Activated naive CD4-positive, alpha-beta T cell treated with anti-CD3 and anti-CD28 coated beads, Interleukin-2, amount 50 U/mL, for 72 hours (primary cell): ENCODE measurements at places on chromosomes 13 and 19. TPM values are rescaled to one million over a fixed set of nuclear protein-coding genes. Genes with fewer than 3 reads are reported as not detected.

DNA sequence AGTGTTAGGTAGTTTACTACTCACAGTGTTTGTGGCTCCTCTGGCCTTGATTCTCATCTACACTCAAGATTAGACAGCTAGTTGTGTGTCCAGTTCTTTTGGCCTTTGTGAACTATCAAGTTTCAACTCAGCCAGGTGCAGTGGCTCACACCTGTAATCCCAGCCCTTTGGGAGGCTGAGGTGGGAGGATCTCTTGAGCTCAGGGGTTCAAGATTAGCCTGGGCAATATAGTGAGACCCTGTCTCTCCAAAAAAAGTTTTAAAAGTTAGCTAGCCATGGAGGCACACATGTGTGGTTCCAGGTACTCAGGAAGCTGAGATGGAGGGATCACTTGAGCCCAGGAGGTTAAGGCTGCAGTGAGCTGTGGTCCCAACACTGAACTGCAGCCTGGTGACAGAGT, 16.1 kb downstream of the ZNF226 start:
- no peak for DNase-seq

DNA sequence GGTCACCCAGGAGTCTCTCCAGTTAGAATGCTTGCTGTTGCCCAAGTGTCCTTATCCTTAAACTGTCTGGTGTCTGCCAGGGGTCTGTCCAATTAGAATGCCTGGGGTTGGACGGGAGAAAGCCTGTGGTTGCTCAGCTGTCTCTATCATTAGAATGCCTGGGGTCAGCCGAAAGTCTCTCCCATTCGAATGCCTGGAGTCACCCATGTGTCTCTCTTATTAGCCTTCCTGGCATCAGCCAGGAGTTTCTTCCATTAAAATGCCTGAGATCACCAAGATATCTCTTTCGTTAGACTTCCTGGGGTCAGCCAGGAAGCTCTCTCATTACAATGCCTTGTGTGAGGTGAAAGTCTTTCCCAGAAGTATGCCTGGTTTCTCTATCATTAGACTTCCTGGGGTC, 1521.0 kb downstream of the UQCRFS1 start:
- no peak for DNase-seq

- DNase-seq: no peak
These were observed at the start of gene PNMA8A for GRCh38 chr19:46471116-46471733. Gene PNMA8A (minus strand): TSS chr19:46471563. CDS start chr19:46471035, 528 bp downstream.

DNA sequence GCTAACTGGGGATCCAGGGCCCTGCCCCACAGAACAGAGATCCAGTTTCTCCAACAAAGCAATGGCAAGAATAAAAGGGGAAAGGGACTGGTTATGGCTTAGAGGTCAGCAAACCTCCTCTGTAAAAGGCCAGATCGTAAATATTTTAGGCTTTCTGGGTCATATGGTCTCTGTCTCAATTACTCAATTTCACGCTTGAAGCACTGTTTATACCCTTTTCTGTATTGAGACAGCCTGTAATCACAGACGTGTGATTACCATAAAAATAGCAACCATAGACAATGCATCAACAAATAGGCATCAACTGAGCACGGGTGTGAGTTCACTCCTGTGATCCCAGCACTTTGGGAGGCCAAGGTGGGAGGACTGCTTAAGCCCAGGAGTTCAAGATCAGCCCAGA, 9.3 kb downstream of the RAB3D start:
- no peak for DNase-seq

- no peak for DNase-seq
These were observed 145.8 kb downstream of the KDM4B start for GRCh38 chr19:5114727-5115126.

GRCh38 chr13:30976025-30976424, 43.6 kb downstream of the TEX26 start:
- DNase-seq: no peak

GRCh38 chr13:110307767-110308655, 927 bp downstream of the COL4A2 start:
- no peak for DNase-seq

- no peak for DNase-seq
These were observed 244.4 kb upstream of the SLITRK5 start for GRCh38 chr13:87426742-87427141.

GRCh38 chr13:98989469-98990235, 11.8 kb upstream of the DOCK9 start:
- no peak for DNase-seq

Gene FCAR
- total RNA-seq: not detected

- no peak for DNase-seq
These were observed 1.0 kb downstream of the HIF3A start for GRCh38 chr19:46297700-46298478.

Gene IZUMO2
- not detected for total RNA-seq
